NB4 (cell line): ENCODE measurements at places on chromosomes 16 and 17.

DNA sequence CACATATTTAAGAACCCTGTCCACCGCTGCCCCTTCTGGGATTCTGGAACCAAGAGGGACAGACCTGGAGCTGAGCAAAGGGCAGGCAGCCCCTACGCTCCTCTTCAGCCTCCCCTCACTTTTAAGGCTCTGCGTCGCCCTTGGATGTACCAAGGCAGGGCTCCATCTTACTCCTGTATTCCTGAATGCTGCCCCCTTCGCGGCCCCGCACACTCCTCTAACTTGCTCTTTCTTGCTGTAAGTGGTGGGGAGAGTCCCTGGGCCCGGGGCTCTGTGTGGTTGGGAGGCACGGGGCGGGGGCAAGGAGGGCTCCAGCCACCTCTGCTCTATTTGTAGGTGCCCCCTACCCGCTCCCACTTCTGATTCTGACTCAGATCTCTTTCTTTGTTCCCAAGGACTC is 1.2 kb downstream of the TNS4 start:
- DNase-seq = no peak

DNA sequence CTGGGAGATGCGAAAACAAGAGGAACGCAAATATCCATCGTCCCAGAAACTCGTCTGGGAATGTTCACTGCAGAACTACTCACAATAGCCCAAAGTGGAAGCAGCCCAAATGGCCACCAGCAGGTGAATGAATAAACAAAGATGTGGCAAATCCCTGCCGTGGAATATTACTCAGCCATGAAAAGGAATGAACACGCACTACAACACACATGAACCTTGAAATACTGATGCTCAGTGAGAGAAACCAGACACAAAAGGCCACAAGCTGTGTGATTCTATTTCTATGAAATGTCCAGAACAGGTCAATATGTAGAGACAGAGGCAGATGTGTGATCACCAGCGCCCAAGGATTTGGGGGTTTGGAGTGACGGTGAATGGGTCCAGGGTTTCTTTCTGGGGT is 169.8 kb downstream of the IRF8 start:
- no peak for DNase-seq

DNA sequence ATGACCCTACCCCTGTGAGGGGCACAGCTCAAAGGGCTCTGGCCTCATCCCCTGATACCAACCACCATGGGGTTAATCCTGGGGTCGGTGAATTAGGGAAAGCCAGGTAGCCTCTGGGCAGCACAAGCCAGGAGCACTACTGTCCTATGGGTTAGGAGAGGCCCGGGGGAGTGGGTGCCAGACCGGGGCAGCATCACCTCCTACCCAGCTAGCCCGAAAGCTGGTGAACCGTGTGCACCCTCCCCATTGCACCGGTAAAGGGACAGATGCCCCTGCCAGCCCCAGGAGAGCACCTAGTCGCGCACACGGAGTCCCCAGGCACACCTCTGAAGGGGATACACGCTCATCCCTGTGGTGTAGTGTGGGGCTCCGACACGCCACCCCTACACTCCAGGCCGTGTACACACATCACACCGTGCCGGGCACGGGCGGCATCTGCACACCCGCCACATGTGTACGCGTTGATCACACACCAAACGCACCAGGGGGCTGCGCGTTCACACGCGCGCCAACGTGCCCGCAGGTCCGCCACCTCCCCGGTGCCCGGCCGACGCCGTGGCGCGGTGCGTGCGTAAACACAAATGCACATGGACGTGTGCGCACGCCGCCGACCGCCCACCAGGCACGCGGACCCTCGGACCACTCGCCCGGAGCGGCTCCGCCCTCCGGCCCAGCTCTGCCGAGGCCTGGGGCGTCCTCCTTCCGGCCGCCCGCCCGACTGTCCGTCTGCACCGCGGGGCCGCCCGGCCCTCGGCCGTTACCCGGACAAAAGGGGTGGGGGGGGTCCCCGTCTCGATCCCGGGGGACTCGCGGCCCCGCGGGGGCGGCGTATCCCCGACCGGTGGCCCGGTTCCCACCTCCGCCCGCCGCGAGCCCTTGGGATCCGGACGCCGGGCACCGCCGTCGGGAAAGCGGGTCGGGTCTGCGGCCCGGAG is 785 bp downstream of the UBALD1 start:
- peak; percentile 73 for DNase-seq

- DNase-seq = no peak
Measured at GRCh38 chr17:68621065-68621464, 19.9 kb upstream of the FAM20A start.

DNA sequence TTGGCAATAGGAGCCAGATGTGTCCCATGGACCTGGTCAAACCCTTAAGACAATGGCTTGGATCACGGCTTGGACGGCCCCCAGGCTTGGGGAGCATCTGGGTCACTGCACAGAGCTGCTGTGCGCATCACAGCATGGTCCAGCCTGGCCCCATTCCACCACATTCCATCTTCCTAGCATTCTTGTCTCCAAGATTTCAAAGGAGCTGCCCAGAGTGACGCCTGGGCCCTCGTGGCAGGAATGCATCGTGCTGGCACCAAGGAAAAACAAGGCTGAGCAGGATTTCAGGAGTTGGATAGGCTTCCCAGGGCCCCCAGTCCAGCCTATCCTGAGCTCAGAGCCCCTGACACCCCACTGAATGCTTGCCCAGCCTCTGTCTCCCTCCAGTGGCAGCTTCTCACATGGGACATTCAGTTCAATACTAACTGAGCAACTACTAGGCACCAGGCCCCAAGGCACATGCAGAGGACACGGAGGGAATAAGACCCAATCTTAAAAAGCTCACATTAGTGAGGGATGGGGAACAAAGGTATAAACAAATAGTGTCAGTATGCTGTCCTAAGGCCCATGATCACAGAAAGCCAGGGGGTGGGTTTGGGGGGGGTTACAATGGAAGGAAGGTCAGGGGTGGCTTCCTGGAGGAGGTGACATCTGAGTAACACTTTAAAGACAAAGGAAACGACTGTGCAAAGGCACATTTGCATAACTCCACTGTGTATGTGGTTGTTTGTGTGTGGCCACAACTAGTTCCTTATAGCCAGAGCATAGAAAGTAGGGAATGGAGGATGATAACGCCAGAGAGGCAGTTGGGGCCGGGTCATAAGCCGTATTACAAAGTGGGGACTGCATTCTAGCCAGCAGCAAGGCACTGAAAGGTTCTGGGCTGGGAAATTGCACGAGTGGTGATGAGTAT is 34.1 kb downstream of the TK2 start:
- DNase-seq = peak; percentile 69
